ENCODE measurements at places on chromosomes 6 and 20. TPM values are rescaled to one million over a fixed set of nuclear protein-coding genes. Genes with fewer than 3 reads are reported as not detected.

DNA sequence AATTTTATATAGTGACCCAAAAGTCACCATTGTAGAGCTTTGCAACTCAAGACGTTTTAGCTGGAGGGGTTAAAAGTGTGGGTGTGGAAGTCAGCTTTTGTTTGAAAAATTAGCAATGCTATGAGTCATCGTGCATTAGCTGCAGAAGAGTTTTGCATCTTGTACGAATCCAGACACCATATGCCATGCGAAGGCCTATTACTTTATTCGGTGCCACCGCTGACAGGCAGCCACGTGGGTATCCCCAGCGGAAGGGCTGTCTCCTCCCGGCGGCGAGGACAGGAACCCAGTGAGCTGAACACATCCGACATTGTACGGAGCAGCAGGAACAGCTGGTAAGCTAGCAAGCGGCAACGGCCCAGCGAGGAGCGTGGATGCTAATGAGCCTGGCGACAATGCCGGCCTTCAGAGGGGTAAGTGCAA, 84.4 kb downstream of the INSM1 start:
- H3K27ac ChIP-seq, result no peak overlapping the region
- H3K27me3 ChIP-seq, result no peaks in the 10 kb centered on the region
- no peaks in the 10 kb centered on the region for H3K36me3 ChIP-seq

DNA sequence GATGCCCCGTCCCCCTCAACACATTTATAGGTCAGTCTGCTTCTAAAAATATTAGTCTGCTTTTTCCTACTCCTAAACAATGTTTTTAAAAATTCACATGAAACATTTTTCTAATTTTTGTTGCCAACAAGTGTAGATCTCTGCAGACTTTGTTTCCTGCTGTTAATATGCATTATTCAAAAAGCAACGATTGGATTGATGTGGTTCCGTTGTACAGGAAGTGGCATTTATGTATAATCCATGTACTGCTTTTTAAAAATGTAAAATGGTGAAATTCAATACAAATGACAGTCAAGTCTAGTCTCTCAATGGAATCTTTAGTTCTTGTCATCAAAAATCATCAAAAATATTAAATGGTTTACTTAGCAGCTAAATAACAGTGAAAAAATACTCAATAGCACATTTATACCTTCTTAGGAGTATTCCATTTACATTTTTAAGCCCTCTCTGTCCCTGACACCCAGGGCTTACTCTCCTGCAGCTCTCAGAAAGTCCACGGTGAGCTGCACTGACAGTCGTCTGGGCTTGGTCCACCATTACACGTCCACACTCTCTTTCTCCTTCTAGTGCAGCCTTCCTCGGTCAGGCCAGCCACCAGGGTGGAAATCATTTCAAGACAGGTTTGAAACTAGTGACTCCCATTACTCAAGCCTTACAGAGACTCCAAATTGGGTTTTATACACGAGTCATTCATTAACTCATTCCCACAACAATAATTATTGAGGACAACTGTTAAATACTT, 211.5 kb downstream of the TMEM200A start:
- no peak for DNase-seq
- no peak overlapping the region for H3K27ac ChIP-seq
- H3K27me3 ChIP-seq, result no peaks in the 10 kb centered on the region
- H3K36me3 ChIP-seq, result no peaks in the 10 kb centered on the region

- H3K27me3 ChIP-seq, result no peaks in the 10 kb centered on the region
- DNase-seq, result no peak
- no peaks in the 10 kb centered on the region for H3K36me3 ChIP-seq
Measured at GRCh38 chr6:124986164-124986563, 23.9 kb downstream of the RNF217 start.

Gene C6orf132
- polyA plus RNA-seq, result not detected

- H3K4me3 ChIP-seq, result no peak overlapping the region
- no peaks in the 10 kb centered on the region for H3K36me3 ChIP-seq
- H3K4me1 ChIP-seq, result no peaks in the 10 kb centered on the region
- no peak overlapping the region for H3K27ac ChIP-seq
Measured at GRCh38 chr6:89941763-89942497, 47.7 kb downstream of the GJA10 start.

All from SK-N-SH (cell line).